ENCODE measurements at places on chromosomes 7 and 10.

- DNase-seq: no peak
Observed at GRCh38 chr10:132848291-132848701, 62.3 kb upstream of the NKX6-2 start.

- no peak for DNase-seq
Observed at GRCh38 chr7:35004531-35005095, 32.7 kb downstream of the DPY19L1 start.

GRCh38 chr7:93799750-93800357, 90.7 kb downstream of the TFPI2 start:
- no peak for DNase-seq

DNA sequence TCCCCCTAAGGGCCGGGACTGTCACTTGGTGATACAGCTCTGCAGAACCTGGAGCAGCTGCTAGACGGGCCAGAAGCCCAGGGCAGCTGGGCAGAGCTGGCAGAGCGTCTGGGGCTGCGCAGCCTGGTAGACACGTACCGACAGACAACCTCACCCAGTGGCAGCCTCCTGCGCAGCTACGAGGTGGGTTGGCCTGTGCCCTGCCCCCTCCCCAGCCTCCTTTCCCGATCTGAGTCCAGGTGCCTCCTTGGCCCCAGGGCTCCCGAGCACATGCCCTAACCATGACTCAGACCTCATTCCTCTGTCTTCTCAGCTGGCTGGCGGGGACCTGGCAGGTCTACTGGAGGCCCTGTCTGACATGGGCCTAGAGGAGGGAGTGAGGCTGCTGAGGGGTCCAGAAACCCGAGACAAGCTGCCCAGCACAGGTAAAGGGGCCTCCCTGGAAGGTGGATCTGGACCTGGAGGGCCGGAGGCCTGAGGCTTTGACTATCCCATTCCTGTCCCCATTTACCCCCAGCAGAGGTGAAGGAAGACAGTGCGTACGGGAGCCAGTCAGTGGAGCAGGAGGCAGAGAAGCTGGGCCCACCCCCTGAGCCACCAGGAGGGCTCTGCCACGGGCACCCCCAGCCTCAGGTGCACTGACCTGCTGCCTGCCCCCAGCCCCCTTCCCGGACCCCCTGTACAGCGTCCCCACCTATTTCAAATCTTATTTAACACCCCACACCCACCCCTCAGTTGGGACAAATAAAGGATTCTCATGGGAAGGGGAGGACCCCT, 6.4 kb downstream of the NFKB2 start:
- no peak for DNase-seq

- DNase-seq: no peak
Observed at GRCh38 chr10:110005719-110006118, 2.1 kb upstream of the ADD3 start.

GRCh38 chr7:134514663-134515062, 12.7 kb upstream of the AKR1B10 start:
- peak; percentile 28 for DNase-seq

DNA sequence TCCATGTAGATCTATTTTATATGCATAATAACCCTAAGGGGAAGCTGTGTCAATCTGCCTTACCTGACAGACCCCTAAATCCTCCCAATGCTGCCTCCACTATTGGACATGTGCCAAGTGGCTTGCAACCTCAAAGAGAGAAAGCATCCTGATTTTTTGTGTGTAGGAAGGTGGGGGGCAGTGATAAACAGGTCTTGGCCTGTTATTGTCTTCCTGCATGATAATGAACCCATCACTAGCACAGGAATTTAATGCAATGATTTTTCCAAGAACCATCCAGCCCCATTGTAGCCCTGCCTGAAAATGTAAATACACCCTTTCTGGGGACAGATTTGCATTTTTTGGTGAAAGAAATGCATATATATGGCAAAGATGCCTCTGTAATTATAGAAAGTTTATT, 850.2 kb downstream of the LRMDA start:
- no peak for DNase-seq

All from iPS DF 19.7 (cell line).